ENCODE measurements at places on chromosomes 13 and 19.
A peak's percentile ranks its signal among the peaks of the same experiment; 100 is the strongest.

DNA sequence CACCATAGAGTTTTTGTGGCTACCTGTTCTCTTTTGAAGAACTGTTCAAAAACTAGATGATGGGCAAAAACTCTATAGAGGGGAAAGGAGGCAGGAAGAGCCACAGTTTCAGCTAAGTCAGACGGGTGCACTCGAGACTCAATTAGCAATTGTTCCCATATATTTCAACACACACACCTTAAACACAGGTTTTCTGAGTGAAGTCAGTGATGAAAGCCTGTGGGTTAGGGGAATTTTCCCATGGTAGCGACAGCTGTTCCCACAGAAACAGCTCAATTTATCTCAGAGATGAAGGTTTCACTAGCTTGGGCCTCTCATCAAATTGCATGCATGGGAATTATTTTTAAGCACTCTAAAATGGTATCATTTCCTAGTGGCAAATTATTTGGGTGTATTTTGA lies 143.4 kb downstream of the ZIC5 start:
- DNase-seq, result no peak

GRCh38 chr13:33838647-33839046 lies 20.7 kb downstream of the RFC3 start:
- no peak for DNase-seq

DNA sequence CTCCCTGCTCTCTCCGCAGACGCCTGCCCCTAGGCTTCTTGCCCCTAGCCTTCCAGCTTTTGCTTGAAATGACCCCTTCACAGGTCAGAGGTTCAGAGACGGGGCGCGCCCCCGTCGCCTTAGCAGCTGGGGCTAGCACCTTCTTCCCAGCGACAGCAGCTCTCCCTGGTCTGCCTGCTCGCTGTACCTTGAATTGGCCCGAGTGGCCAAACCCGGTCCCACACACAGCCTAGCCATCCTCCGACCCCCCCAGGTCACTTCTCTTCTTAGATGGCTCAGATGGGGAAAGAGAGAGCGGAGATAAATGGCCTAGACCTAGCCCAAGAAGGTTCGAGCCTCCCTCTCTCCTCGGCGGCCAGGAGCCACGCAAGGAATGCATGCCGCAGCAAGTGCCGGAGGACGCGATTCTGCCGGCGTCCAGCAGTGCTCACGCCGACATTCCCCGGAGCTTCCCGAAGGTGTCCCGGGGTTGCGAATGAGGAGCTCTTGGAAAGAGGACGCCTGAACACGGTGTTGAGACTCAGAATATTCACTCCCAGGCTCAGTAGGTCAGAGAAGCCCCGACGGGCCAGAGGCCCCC lies 1.3 kb downstream of the CDX2 start:
- no peak for DNase-seq

DNA sequence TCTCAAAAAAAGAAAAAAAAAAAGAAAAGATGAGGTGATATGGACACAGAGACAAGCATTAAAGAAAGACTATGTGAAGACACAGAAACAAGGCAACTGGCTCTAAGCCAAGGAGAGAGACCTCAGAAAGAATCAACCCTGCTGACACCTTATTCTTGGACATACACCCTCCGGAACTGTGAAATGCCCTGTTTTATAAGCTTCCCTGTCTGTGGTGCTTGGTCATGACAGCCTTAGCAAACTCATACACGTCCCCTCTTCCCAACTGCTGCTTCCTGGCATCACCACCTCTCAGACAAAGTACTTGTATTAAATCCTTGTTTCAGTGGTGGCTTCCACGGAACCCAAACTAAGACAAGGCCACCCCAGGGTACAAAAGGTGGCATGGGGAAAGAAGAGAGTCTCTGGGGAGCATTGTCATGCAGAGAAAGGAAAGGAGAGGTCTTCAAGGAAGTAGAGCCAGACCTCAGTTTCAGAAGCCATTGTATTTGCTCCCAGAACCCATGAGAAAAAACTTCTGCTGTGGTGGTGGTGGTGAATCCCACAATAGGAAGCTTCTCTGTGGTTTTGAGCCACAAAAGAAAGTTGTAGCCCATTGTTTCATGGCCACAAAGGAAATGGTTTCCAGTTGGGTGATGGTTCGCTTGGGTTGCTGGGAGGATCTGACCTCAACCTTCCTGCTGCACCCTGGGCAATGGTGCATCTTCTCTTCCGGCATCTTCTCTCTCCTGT lies 16.3 kb upstream of the TSPAN16 start:
- DNase-seq, result peak; percentile 30

DNA sequence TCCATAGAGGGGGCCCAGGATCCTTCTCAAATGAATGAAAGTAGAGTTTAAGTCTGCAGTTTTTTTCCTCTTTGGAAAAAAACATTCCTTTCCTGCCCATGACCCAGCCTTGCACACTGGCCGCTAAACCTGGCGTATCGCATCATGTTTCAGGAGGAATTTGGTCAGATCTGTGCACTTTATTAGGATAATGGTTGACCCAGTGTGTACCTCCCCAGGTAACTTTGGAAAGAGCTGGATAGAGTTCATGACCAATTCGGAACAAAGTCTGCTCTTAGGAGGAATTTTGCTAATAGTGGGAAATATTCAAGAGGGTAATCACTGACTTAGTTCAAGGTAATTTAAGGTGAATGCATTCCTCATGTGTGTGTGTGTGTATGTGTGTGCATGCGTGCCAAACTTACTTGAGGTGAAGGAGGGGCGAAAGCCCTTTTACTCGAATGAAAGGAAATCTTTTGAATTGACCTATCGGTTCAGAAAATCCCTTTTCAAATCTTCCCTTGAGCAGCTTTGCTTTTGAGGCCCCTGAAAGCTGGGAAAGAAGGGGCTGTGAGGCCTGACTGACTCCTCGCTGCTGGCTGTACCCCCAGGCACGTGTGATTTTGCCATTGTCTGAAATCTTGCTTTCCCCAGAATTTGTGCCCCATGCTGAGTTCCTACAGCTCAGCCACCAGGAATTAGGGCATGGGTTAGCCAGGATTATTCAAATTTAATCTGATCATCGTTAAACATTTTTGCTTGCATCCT lies 46.3 kb downstream of the SIPA1L3 start:
- no peak for DNase-seq

DNA sequence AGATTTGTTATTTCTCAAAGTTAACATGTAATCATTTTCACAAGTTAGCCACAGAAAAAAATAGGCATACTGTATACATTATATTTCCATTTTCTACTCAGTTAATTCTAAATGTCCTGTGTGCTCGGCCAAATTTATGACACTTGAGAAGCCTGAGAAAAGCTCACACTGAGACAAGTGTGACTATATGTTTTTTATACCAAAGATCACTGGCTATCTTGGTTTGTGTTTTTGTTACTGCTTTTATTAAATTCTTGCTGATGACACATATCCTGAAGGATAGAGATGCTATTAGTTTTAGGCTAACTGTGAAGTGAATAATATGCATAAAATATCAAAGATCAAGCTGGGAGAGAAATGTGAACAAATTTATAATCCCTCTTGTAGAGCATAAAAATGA lies 49.3 kb upstream of the IL17D start:
- DNase-seq, result no peak

DNA sequence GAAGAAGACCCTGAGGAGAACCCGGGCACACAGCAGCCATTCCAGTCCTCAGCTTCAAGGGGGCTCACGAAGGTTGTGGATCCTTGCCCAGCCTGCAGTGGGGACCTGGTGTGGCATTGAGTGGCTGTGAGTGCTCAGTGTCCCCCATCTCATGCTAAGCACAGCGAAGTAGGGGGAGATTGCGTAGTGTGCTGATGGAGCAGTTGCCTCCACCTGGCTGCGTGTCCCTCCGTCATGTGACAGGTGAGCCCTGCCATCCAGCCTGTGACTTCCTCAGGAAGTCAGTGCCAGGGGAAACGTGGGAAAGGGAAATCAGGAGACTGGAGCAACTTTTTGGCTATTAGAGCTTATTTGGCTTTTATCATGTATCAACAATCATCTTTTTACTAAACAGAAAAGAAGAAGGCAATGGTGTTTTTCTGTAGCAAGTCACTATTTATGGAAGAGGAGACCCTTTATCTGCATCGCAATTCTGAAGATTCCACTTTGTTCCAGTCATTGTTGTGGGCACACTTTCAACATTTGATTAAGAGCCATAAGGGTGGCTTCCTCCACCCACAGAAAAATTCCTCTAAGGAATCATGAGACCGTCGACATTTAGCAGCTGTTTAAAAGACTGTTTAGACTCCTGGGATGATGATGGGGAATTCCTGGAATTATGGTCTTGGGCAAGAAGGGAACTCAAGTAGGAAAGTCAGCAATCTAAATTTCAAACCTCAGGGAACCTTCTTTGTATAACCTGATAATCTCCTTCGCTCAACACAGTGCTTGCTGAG lies 126.8 kb upstream of the SPATA13 start:
- no peak for DNase-seq

- DNase-seq, result no peak
Observed at GRCh38 chr13:60441761-60442160, 44.7 kb downstream of the TDRD3 start.

All from CD4-positive, alpha-beta T cell treated with Interferon alpha-2 for 1 hour (primary cell).